ENCODE measurements at places on chromosomes 16 and 17.
A peak's percentile ranks its signal among the peaks of the same experiment; 100 is the strongest.

DNA sequence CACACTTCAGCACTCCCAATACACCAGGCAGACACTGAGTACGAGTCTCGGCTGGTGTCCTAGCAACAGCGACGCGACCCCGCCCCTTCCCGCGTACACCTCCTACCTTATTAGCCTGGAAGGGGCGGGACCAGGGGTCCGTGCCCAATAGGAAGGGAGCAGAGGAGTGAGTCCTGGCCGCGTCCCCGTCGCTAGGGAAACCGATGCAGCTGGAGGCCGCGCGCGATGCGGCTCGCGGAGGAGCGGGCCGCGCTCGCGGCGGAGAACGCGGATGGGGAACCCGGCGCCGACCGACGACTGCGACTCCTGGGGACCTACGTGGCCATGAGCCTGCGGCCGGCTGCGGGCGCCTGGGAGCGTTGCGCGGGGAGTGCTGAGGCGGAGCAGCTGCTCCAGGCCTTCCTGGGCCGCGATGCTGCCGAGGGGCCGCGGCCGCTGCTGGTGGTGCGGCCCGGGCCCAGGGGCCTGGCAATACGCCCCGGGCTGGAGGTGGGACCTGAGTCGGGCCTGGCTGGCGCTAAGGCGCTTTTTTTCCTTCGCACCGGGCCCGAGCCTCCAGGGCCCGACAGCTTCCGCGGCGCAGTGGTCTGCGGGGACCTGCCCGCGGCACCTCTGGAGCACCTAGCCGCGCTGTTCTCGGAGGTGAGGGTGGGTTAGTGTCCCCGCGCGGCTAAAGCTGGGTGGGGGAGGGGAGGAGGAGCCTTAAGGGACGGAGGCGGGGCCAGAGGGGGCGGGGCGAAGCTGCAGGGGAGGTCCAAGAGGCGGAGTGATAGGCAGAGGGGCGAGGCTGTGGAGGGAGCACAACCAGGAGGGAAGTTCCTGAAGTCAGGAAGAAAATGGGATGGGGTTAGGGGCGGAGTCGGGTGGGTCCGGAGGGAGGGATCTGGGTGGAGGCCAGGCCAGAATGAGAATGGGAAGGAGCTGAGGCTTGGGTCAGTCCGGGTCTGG, at the start of gene DNAH9:
Gene DNAH9 (plus strand): TSS at position 197 of the 948 bp plus-strand sequence. CDS start 29 bp downstream, at position 226.
- DNase-seq: no peak

DNA sequence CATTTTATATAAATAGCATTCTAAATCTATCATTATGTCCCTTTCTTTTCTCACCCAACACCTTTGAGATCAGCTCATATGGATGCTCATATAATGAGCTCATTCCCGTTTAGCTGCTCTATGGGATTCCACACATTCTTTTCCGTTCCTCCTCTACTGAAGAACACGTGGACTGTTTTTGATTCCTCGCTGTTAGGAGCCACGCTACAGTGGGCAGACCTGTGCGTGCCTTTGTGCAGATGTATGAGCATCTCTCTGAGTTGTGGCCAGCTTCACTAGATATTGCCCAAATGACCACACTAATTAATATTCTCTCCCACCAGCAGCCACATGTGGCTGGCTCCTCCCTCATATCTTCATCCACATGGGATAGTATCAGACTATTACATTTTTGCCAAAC, 6.0 kb upstream of the TNFRSF13B start:
- peak; percentile 2 for DNase-seq

- no peak for DNase-seq
Measured at GRCh38 chr16:90041896-90042473, 22.7 kb upstream of the DBNDD1 start.

DNA sequence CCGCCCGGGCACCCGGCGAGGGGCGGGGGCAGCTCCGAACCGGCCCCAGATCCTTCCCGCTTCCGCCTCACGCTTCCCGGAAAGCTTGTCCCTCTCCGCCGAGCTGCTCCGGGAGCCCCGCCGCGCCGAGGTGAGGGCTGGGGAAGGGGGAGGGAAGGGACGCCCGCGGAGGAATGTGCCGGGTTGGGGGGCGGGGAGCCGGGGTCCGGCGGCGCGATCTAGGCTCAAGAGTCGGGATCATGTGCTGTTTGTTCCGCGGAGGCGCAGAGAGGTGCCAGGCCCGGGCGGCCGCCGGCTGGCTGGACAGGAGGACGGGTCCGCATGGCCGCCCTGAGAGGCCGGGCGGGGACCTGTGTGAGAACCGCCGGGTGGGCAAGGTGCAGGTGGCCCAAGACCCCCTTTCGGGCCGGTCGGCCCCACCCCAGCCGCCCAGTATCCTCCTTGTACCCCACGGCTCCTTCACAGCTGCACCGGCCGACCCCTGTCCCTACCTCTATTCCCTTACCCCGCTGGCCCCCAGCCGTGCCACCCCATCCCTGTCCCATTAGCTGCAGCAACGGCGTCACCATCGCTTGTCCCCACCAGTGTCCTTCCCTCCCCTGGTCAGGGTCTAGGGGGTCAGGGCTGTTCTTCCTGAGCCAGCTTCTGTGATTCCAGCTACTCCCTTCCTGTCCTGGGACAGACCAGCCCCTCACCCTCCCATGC, 429 bp downstream of the KIF1C start:
- no peak for DNase-seq

GRCh38 chr16:88338896-88339295, 43.9 kb upstream of the ZNF469 start:
- DNase-seq: no peak

DNA sequence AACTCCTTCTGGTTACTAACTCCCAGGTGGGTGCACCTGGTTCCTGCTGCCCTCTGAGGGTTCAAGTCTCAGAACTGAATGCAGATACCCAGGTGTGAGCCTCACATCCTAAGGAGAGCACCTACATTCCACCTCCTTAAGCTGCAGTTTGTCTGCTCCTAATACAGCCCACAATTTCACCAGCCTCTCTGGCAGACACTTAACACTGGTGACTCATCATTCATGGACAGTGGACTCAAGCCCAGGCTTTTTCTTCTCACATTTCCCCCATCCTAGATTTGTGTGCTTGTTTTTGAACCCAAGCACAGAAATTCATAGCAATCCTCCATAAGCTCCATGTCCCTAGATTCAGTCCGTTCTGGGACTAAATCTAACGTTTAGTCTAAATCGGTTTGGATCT, 7.0 kb upstream of the MAF start:
- DNase-seq: peak; percentile 5

DNA sequence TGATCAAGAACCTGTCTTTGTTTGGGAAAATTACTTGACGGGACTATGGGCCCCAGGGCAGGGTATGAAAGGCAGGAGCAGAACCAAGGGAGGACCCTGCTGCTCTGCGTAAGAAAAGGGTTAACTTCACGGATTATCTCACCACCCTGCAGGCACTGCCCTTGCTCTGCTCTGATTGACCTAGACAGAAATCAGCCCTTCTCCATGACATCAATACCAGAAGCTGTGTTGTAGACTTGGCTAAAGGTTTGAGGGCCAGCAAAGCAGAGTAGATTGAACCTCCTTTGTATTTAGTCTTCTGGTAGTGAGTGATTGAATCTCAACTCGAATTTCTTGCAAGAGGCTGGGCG, 52.9 kb upstream of the ETV4 start:
- DNase-seq: no peak

DNA sequence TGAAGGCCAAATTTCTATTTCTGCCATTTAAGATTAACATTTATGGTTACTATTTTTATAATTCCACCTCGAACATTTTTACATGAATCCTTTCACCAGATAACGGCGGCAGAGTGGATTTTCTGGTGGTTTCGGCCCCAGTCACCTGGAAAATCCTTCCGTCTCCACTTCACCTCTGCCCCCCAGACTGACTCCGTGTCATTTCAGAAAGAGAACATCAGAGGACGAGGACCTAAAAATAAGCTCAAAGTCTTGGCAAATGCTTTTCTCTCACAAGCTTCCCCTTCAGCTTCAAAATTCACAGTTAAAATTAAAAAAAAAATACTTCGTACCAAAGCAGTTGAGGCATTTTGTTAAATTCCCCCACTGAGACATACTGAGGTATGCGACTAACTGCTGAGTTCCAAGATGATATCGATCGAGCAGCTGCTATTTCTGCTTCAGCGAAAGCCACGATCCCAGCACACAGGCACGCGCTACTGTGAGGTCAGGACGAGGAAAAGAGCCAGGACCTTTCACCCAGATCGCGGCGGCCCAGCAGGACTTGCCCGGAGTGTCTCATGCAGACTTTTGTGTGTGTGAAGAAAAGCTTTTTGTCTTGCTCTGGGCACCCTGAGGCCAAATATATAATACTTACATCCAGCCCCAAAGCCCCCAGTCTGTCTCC, 36.8 kb downstream of the ASPA start:
- peak; percentile 52 for DNase-seq

DNA sequence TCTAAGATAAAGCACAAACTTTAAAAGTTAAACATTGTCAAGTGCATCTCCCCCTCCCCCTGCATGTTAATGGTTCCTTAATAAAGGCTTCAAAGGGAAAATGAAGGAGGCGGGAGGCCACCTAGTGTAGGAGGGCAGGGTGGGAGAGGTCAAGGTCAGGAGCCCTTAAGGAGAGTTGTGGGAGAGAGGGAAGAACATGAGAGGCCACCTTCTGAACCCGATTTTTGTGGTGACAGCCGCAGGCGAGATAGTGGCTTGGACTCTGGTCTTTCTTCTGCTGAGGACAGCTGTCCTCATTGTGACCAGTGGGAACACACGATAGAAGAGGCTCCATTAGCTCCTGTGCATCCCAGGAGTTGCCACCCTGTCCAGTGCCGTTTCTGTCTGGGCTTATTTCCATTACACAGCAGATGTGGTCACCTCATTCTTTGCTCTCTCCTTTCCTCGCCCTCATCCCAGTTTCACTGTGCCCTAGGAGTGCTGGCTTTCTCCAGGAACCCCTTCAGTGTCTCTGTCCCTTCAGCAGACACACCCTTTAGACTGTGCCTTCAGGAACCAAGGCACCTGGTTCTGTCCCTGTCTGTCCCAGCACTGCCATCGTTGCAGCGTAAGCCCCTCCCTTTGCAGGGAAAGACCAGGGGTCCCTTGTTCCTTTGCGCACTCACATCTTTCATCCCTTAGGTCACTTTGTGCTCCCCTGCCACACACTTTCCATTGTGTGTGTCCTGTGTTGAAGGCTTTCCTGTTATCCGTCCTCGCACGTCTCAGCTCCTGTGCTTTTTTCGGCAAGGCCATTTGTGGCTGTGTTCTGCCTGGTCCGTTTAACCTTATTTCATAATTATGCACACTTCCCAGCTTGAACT, 7.5 kb downstream of the SEC14L1 start:
- no peak for DNase-seq

All from adipocyte (in vitro differentiated cells).